ENCODE measurements at places on chromosomes 7 and 10.

GRCh38 chr7:24854866-24855265, 97.6 kb upstream of the GSDME start:
- no peak for DNase-seq

GRCh38 chr7:28565980-28566379, 153.7 kb downstream of the CREB5 start:
- DNase-seq: no peak

DNA sequence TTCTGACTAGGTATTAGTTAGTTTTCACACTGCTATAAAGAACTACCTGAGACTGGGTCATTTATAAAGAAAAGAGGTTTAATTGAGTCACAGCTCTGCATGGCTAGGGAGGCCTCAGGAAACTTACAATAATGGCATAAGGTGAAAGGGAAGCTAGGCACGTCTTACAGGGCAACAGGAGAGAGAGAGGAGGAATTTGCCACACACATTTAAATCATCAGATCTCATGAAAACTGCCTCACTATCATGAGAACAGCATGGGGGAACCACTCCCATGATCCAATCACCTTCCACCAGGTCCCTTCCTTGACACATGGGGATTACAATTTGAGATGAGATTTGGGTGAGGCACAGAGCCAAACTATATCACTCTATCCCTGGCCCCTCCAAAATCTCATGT, 40.6 kb upstream of the ZMYND11 start:
- DNase-seq: no peak

DNA sequence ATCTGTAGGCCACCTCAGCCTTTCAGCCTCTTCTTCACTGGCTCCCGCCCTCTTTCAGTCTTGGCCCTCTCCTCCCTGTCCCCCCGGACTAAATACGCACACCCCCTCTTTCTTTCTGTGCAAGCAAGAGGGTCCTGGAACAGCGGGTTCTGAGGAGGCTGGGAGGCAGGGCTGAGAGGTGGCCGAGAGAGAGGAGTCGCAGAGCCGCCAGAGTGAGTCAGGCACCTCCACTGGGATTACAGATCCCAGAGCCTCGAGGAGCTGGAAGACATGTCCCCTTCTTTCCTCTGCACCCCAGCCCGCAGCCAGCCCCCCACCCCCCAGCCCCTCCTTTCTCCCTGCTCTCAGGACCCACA, 182 bp downstream of the CCDC136 start:
- no peak for DNase-seq

DNA sequence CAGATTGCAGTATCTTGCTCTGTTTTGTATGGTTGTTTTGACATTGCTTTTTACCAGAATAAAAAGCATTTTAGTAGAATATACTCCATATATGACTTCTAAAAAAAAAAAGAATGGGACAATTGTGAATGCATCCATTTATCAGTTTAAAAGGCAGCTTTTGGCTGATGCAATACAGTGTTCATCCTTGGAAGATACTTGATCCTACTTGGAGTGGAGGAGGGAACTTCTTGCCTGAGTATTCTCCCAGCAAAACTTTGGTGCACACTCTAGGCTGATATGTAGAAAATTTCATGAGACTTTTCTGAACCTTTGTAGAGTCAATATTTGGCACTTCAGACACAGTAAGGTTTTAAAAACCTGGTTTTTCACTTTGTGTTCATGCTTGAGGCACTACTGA, 40.2 kb downstream of the WDR11 start:
- DNase-seq: no peak

All from activated T-cell treated with anti-CD3 and anti-CD28 coated beads, Interleukin-2, amount 50 U/mL, for 1 hour (primary cell).